ENCODE measurements at places on chromosomes 2 and 18. TPM values are rescaled to one million over a fixed set of nuclear protein-coding genes. Genes with fewer than 3 reads are reported as not detected.

GRCh38 chr2:138707392-138708074 lies 72.7 kb downstream of the NXPH2 start:
- H3K27me3 ChIP-seq = no peaks in the 10 kb centered on the region
- H3K4me1 ChIP-seq = peaks cover 4% of the 10 kb centered on the region
- no peak overlapping the region for H3K4me3 ChIP-seq
- no peak overlapping the region for H3K27ac ChIP-seq
- H3K36me3 ChIP-seq = no peaks in the 10 kb centered on the region
- no peak for DNase-seq

- no peaks in the 10 kb centered on the region for H3K27me3 ChIP-seq
- no peaks in the 10 kb centered on the region for H3K36me3 ChIP-seq
- no peak for DNase-seq
- H3K4me1 ChIP-seq = peaks cover under 1% of the 10 kb centered on the region
- no peak overlapping the region for H3K4me3 ChIP-seq
- H3K27ac ChIP-seq = no peak overlapping the region
Observed at GRCh38 chr18:36476433-36476832, 178.9 kb downstream of the FHOD3 start.

- H3K4me1 ChIP-seq = peaks cover 23% of the 10 kb centered on the region
- peak overlapping the region; percentile 11 for H3K27ac ChIP-seq
- DNase-seq = no peak
- peaks cover 11% of the 10 kb centered on the region for H3K36me3 ChIP-seq
- no peaks in the 10 kb centered on the region for H3K27me3 ChIP-seq
Observed at GRCh38 chr2:43269706-43270105, 43.3 kb upstream of the ZFP36L2 start.

DNA sequence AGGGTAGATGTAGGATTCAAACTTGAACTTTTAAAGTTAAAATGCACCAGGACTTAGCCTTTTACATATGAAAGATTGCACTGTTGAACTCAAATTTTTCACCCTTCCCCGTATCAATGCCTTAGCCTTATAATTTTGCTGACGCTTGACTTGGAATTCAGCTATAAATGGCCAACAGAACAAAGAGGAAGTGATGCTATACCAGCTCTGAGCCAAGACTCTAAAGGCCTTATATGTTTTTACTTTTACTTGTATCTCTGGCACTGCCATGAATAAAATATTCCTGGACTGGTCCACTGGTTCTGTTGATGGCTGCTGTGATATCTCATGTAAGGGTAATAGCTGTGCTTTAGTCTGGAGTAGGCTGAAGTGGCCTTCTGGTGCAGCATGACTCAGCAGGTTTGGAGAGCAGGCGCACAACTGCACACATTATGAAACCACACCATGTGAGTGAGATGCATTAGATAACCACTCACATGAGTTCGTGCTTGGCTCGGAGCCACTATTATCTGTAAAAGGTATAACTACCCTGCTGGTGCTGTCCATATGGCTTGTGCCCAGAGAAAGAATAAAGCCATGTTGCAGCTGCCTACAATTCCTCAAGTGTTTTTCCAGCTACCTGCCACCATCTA lies 8.4 kb upstream of the IER3IP1 start:
- no peak overlapping the region for H3K27ac ChIP-seq
- H3K36me3 ChIP-seq = no peaks in the 10 kb centered on the region
- H3K27me3 ChIP-seq = no peaks in the 10 kb centered on the region
- DNase-seq = no peak
- H3K4me3 ChIP-seq = no peak overlapping the region
- H3K4me1 ChIP-seq = no peaks in the 10 kb centered on the region

- H3K27ac ChIP-seq = no peak overlapping the region
- no peak for DNase-seq
- no peaks in the 10 kb centered on the region for H3K36me3 ChIP-seq
- H3K4me1 ChIP-seq = peaks cover 3% of the 10 kb centered on the region
Observed at GRCh38 chr2:20333738-20334137, 16.9 kb downstream of the PUM2 start.

DNA sequence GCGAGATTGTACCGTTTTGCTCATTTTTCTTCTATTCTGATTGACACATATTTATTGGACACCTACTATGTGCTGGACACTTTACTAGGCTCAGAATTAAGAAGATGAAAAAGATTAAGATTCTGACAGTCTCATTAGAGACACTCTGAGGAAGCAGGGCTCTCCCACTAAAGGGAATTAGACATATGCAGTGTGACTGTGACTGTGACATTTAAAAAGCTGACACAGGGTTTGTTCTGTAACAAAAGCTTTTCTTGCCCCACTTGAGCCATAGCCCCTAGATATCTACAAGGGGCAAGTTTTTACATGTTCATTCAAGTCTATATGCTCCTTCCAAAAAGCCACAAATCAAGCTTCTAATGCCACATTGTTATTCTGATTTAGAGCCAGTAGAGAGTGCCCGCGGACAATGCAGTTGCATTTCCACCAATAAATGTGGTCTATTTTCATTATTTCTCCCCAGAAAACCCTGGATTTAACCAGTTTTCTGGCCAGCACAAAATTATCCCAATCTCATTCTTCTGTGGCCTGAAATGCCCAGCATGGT lies 9.8 kb downstream of the ARHGAP25 start:
- no peak for DNase-seq
- no peak overlapping the region for H3K27ac ChIP-seq
- no peaks in the 10 kb centered on the region for H3K4me1 ChIP-seq
- H3K4me3 ChIP-seq = no peak overlapping the region
- H3K27me3 ChIP-seq = no peaks in the 10 kb centered on the region

GRCh38 chr2:232456296-232457120 lies 555 bp downstream of the ALPI start:
- H3K4me1 ChIP-seq = no peaks in the 10 kb centered on the region
- no peak overlapping the region for H3K4me3 ChIP-seq
- no peak for DNase-seq
- no peak overlapping the region for H3K27ac ChIP-seq
- H3K27me3 ChIP-seq = peaks cover 13% of the 10 kb centered on the region
- H3K36me3 ChIP-seq = peaks cover 3% of the 10 kb centered on the region

The ANKRD53 gene
- total RNA-seq = 0.69 TPM
